Renal pelvis (tissue), 12 donors: ENCODE measurements at places on chromosomes 12 and 14. TPM values are rescaled to one million over a fixed set of nuclear protein-coding genes. Genes with fewer than 3 reads are reported as not detected.

- DNase-seq = no peak
These were observed 44.3 kb upstream of the PSMA6 start for GRCh38 chr14:35247777-35248475.

DNA sequence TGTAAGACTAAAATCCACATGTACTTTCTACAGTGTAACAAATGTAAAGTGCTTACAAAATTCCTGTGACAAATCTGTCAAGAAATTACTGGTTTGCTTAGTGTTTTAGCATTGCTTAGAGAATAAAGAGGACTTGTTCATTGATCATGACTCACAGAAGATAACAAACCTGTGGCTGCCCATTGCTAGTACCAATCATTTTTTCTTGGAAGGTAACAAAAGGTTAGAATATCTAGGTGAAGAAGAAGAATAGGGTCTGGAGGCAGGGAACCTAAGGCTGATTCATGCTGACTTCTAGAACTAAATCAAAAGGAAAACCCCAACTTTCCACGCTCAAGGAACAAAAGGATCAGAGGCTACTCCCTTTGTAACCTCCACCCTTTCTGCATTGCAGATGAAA, 232.7 kb upstream of the ABCD2 start:
- no peak for DNase-seq

GRCh38 chr12:28253161-28253641, 62.9 kb downstream of the CCDC91 start:
- no peak for DNase-seq

DNA sequence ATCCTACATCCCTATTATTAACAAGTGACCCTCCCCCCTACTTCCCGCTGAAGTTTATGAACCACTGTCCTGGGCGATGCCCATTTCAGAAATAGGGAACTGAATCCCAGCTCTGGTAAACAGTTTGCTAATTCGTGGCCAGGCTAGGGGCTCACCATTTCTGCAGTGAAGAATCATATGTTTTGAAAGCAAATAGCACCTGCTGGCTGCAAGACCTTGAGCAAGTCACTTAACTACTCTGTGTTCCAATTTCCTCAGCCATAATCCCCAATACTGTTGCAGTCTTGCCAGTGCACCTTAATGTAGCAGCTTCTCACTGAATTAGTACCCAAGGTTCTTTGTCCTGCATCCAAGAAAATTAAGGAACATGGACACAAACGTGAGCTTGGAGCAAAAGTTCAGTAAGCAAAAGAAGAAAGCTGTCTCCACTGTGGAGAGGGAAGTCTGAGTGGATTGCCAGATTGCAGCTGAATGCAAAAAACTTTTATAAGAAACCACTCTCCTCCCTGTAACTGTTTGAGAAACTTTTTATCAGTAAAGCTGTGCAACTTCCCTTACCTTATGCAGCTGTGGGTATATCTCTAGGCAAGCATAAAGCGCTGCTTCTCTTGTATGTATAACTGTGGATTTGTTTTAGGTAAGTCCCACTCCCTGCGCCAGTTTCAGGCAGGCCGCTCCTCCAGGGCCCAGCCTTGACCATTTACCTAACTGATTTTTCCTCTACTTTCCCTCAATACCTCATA, 824 bp downstream of the OAS1 start:
- no peak for DNase-seq

GRCh38 chr12:78864870-78865463, 393 bp downstream of the SYT1 start:
- peak; percentile 52 for DNase-seq

DNA sequence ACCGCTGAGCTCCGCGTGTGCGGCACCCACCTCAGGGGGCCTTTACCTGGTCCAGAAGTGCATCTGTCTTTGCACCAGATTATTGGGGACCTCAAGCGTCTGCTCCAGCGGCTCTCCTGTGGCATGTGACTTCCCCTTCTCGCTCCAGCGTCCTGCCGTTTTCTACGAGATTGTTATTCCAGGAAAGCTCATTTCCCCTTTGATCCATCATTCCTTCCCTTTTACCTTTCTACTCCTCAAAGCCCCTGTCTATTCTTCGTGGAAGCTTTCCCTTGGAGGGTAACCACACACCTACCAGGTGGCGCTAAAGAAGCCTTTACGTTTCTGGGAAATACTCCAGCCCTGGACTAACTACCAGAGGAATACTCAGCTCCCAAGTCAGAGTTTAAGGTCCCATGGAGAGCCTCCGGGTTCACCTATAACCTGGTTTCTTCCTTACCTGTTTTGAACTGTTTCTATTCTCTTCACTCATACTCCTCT, 1.5 kb downstream of the FKBP4 start:
- DNase-seq = no peak

GRCh38 chr14:31819281-31819680, 257.8 kb upstream of the ARHGAP5 start:
- DNase-seq = no peak

DNA sequence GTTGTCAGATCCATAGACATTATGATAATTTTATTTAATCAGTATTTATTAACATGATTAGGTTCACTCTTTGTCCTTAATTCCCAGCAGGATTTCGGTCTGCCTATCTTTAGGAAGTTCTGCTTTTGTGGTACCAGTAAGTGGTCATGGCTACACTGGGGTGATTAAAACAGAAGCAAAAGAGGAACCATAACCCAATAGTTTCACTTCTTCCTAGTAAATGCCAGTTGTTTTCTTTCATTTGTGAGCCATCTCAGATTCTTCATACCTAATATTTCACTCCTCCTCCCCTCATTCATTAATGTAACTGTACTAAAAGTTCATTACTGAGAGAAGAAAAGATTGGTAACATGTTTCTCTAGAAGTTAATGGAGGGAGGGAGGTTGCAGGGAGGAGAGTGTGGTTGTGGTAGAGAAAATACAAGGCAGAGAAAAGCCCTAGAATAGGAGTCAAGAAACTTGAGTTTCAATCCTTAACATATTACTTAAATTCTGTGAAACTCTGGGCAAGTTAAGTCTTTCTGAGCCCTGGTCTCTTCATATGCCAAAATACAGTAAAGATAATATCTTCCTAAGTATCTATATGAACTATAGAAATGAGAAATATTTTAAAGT, 101.2 kb downstream of the PEBP1 start:
- no peak for DNase-seq

DNA sequence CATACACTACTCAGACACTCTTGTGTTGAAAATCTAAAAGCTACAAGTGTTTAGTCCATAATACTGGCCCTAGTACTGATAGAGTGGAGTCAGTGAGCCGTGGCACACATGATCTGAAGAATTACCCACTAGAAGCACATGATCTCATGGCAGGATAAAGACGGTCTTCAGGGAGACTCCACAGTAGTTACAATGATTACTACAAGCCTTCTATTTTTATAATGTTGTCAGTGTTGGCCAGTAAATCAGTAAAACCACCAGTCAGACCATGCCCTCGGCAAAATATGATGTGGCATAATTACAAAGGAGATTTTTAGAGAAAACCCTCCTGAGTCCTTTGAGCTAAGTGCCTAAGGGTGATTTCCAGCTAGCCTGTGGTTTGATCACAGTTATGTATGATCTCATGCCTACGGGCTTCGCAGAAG, 114.9 kb downstream of the PDZRN4 start:
- no peak for DNase-seq

DNA sequence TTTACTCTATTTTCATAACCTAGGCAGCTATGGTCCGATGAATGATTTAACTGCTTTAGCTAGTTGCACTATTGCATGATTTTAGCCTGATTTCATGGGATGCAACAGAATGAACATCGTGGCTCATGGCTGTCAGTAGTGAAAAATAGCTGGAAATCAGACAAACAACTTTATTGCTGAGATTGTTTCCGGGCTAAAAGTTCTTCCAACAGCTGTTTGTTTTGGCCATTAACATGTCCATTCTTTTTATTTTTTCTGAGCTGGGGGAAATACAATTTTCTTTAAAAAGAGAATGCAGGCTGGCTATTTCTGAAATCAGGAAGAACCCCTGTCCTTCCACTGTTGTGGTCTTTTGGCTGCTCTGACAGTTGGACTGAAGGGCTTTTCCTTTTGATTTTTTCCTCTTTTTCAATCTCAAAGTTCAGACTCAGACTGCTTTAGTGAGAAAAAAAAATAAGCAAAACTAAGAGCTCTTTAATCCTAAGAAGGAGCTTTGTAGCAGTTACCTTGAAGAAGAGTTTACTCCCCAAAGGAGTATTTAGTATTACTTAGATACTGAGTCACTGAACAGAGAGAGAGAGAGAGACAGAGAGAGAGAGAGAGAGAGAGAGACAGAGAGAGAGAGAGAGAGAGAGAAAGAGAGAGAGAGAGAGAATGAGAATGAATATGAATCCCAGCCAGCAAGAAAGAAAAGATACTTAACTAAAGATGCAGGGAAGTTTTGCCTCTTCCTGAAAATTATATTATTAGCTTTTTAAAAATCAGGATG, at the start of gene NAV3:
TSS of gene NAV3 (plus strand) at position 312 of the 769 bp plus-strand sequence. CDS start 568 bp downstream, outside the sequence.
- peak; percentile 82 for DNase-seq

GRCh38 chr12:14577344-14577743, 9.7 kb upstream of the PLBD1 start:
- no peak for DNase-seq

- no peak for DNase-seq
These were observed 224.2 kb upstream of the PWP1 start for GRCh38 chr12:107461222-107461975.

DNA sequence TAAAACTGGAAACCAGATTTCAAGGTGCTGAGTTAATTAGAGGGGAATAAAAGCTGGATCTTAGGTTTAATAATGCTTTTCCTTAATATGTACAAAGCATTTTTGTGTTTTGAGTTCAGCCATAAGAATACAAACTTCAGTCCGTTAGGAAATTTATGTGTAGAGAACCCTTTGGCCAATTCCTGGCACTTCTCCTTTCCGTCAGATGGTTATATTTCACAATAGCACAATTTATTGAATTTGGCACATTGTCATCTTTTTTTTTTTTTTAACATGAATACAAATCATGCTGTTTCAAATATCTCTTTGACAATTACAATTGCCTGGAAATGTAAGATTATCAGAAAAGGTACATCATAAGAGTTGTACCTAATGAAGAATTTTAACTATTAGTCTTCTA, 56.2 kb upstream of the DDHD1 start:
- DNase-seq = no peak

DNA sequence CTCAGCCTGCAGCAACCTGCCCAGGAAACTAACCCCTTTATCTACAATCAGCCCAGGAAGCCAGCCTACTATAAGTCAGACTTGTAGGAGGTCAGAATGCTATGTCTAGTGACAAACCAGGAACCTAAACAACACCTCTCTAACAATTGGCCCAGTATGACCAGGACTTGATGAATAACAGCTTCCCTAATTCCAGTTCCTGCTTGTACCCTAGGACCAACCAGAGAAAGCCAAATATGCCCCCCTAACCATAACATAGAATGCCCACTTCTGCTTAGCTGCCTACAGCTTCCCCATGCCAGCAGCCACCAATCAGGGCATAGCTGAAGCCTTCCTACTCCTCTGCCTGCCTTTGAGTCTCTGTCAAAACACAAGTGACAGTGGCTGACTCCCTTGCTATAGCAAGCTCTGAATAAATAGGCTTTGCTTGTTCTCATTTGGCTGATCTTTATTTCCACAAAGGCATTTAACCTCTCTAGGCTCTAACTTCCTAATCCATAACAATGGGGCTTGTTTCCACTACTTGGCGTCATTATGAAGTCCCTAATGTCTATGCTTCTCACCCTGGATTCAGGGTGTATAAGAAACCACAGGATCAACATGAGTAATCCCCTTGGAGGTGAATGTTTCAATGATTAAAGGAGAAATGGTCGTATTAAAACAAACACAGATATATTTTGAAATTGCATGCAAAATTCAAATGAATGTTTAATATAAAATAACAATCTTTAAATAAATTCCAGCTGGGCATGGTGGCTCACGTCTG, 220.2 kb downstream of the ANO6 start:
- DNase-seq = no peak

DNA sequence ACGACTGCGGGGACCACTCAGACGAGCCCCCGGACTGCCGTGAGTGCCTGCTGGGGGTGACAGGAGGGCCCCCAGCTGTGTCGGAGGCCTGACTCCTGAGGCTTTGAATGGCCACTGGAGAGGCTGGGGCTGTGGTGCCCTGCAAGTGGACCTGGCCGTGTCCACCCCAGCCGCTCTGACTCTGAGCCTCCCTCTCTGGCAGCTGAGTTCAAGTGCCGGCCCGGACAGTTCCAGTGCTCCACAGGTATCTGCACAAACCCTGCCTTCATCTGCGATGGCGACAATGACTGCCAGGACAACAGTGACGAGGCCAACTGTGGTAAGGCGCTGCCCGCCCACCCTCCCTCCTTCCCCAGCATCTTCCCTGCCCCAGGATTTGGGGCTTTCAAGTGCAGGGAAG, 16.1 kb upstream of the NXPH4 start:
- no peak for DNase-seq

DNA sequence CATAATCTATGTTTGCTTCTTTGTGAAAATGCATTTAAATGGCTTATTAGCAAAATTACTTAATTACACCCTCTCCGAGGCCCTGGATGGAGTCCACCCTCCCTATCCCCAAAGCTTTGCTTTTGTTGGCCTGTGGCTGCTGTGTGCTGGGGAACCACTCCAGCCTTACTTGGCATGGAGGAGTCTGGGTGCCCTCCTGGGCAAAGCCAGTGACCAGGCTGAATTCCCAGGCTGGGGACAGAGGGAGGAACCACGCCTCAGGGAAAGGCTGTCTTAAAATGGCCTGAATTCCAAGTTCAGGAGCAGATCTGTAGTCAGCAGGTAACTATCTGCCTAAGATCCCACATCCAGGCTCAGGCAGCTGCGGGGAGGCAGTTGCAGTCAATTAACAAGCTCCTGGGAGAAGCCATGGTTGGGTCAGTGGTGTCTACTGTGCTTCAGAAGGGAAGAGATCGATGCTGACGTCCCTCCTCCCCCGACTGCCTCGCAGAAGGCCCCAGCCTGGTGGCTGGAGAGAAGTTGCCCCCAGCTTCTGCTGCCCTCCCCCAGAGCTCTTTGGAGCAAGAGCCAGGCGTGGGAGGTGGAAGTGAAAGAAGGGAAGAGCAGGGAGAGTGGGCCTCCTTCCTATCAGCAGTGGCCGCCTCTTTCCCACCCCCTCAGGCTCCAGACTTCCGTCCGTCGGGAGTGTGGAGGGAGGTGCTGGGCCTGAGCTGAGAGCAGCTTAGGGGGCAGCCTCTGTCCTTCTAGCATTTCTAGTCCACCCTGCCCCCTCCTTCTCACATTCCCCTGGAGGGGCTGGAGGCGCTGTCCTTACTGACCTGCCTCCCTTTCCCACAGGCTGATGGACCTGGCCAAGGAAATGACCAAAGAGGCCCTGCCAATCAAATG, 11.3 kb downstream of the VASH1 start:
- DNase-seq = peak; percentile 89

GRCh38 chr14:84351646-84352045, 1178.3 kb upstream of the FLRT2 start:
- DNase-seq = no peak

RILPL1 gene
- 21.5 TPM for polyA plus RNA-seq

ATN1 gene
- polyA plus RNA-seq = 147 TPM

SLC25A47 gene
- polyA plus RNA-seq = not detected

BTG1 gene
- 113 TPM for polyA plus RNA-seq

SLC38A4 gene
- 28.3 TPM for polyA plus RNA-seq

PPFIA2 gene
- polyA plus RNA-seq = 5.0 TPM

TAS2R9 gene
- polyA plus RNA-seq = not detected
